Central memory CD4-positive, alpha-beta T cell (primary cell): ENCODE measurements at places on chromosomes 6 and 20.

DNA sequence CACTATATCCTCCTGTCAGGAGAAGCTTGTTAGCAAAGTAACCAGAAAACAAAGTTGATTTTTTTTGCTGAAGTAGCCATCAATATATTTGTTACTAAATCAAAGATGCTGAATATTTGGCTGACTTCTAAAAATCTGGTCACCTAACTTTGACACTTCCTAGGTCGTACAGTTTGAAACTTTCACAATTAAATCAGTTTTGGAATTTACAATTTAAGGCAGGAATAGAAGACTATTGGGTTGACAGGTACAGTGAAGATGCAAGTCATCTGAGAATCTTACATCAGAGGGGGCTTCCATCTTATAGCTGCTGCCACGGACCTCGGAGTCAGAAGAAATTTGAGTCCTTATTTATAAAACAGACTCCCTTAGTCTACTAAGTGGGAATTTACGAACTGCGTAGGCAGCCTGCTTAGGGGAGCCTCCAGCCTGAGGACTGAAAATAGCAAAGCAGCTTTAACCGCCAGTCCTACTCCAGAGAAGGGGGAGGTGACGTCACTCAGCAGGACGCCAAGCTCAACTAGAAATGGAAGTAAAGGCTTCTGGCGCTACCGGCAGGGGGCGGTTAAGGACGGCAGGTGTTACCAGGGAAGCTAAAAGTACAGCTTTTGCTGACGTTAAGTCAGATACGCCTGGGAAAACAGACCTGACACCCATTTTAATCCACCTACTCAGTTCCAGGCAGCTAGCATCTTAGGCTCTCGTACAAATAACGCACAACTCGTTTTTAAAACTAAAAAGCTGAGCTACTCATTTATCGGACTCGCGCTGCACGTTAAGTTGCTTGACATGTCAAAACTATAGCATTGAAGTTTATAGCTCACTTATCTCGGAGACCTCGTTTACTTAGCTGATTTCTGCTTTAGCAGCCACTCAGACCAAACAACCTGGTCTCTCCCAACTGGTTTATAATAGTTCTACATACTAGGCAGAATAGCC lies 61.1 kb upstream of the HFE start:
- DNase-seq = peak; percentile 94

GRCh38 chr6:28586324-28586723 lies 60.6 kb downstream of the GPX5 start:
- no peak for DNase-seq

- DNase-seq = no peak
Measured at GRCh38 chr20:52993076-52993475, 20.9 kb downstream of the TSHZ2 start.

DNA sequence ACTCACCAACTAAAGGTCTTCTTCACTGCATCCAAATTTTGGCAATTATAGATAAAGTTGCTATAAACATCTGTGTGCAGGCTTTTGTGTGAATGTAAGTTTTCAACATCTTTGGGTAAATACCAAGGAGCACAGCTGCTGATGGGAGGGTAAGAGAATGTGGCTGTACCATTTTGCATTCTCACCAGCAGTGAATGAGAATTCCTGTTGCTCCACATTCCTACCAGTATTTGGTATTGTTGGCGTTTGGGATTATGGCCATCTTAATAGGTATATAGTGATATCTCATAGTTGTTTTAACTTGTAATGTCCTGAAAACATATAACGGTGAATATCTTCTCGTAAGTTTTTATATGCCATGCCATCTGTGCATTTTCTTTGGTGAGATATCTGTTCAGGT lies 69.3 kb downstream of the ILRUN start:
- no peak for DNase-seq

GRCh38 chr6:53302678-53303360 lies 45.9 kb downstream of the ELOVL5 start:
- DNase-seq = peak; percentile 80

GRCh38 chr6:34697544-34697836 lies 923 bp upstream of the ILRUN start:
- DNase-seq = no peak

- DNase-seq = no peak
Measured at GRCh38 chr6:152828431-152828830, 77.8 kb downstream of the VIP start.

DNA sequence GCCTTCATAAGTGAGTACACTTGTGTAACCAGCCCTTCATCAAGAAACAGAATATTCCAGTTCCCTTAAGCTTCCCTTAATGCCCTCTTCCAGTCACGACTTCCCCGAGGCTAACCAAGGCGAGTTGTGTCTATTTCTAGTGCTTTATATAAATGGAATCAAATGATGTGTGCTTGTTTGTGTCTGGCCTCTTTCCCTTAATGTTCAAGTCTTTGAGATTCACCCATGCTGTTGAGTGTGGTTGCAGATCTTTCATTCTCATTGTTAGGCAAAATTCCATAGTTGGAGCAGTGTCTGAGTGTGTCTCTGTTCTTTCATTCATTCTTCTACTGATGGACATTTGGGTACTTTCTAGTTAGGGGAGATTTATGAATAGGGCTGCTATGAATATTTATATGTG lies 135.0 kb downstream of the CEBPB start:
- no peak for DNase-seq

- DNase-seq = no peak
Measured at GRCh38 chr6:336159-337114, 44.1 kb downstream of the DUSP22 start.

DNA sequence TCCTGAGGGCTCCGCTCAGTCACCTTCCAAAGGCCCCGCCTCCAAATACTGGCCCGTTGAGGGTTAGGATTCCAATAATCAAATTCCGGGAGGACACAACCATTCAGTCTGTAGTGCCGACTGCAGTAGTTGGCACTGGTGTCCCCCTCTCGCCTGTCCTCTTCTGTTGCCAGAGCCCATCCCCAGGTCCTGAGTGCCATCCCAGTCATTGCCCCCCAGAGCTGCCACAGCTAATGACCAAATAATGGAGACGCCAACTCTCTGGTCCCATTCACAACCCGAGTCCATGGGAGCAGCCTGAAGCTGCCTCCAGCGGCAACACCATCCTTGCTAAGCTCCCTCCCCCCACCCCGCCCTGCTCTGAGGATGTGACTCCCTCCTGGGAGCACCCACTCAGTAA lies 115.9 kb downstream of the JPH2 start:
- DNase-seq = no peak

GRCh38 chr6:44298864-44299263 lies 14.3 kb downstream of the AARS2 start:
- no peak for DNase-seq

DNA sequence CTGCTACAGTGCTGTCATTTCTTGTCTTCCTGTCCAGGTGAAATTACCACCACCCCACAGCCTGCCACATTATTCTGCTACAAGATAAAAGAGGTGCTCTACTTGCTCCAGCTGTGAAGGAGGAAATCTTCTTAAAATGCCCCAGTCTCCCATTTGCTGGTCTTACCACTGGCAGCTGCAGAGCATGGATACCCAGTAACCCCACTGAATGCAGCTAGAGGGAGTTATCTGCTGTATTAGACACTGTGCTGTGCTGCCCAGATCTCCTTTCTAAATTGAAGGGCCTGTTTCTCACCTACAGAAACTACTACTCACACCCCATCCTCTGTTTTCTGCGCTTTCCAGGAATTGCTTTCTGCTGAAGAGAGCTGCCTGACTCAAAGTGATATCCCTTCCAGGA lies 517.8 kb downstream of the PKHD1 start:
- no peak for DNase-seq

- DNase-seq = no peak
Measured at GRCh38 chr20:21503345-21503744, 10.5 kb downstream of the NKX2-2 start.

- no peak for DNase-seq
Measured at GRCh38 chr6:11766043-11766442, 12.6 kb downstream of the ADTRP start.

GRCh38 chr6:8543714-8544113 lies 108.4 kb upstream of the SLC35B3 start:
- no peak for DNase-seq

DNA sequence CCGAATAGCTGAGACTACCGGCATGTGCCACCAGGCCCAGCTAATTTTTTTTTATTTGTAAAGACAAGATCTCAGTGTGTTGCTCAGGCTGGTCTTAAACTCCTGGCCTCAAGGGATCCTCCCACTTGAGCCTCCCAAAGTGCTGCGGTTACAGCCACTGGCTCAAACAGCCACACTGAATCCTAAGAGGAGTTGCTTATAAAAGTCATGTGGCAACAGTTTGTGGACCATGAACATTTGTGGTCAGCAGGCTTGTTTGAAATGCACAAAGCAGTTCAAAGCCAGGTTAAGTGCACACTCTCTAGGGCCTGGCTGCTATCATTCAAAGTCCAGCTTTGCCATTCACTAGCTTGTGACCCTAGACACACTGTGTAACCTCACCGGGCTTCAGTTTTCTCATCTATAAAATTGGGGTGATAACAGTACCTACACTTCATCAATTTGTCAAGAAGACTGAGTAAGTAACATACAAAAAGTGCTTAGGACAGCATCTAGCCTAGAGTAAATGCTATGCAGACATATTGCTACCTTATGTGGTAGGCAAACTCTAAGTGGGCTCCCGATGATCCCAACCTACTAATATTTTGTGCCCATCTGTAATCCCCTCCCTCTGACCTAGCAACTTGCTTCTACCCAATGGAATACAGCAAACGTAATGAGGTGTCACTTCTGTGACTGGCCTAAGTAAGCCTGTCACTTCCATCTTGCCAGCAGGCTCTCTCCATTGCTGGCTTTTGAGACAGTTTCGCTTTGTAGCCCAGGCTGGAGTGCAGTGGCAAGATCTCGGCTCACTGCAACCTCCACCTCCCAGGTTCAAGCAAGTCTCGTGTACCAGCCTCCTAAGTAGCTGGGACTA lies 122.9 kb downstream of the ZMYND8 start:
- DNase-seq = no peak

DNA sequence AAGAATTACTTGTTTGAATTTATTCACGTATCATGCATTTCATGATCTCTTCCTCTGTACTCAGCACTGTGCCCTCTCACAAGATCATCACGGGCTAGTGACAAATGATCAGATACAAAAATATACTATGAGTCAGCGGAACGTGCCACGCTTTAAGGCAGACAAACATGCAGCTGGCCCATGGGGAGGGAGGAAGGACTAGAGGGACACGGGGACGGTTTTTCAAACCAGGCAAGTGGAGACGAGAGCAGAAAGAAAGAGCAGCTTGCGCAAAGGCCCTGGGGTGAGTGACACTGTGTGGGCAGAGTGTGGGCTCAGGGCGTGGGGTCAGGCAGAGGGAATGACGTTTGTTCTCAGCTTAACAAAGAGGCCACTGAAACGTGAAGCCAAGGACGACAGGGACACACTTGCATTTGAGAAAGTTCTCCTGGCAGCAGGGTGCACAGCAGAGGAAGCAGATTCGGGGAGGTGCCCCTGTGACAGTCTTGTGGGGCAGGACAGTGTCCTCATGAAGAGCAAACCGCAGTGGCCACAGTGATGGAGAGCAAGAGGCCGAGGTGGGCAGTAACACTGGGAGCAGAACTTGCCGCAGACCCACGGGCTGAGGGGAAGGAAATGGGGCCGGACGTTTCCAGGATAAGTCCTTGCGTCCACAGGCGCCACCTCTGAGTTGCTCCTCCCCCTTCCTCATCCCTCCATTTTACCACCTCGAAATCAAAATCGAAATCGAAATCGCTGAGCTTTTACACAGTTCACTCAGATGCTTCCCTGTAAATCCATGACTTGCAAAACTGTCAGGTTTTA lies 6.9 kb upstream of the RPS6KA2 start:
- DNase-seq = no peak

DNA sequence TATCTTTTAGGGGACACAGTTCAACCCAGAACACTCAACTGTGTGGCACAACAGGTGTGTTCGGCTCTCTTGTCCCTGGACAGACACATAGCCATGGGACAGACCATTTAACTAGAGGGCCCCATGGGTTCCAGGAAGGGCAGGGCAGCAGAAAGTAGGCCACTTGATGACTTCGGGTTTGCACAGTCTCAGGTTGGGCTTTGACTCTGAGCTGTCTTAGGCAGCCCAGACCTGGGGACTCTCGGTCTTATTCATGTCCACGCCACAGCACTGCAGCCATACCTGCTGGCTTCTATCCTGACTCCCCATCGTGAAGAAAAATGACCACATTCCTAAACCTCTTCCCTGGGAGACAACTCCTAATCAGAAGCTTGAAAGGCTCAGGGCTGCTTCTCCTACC lies 146.1 kb upstream of the AKAP12 start:
- no peak for DNase-seq

DNA sequence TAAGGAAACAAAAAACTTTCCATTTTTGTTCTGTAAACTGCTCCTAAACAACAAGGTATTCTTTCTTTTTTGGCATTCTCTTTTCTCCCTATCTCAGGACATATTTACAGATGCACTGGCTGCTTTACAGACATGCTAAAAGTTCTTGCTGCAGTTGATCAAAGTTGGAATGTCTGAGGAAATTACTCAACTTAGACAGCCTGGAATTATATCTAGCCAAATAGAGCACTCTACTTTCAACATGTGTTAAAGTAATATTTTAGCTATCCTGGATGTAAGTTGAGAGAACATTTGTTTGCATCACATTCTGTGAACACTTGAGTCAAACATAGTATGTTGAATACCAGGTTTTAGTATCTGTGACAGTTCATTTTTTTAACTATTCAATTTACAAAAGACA lies 24.8 kb downstream of the TASP1 start:
- DNase-seq = no peak

DNA sequence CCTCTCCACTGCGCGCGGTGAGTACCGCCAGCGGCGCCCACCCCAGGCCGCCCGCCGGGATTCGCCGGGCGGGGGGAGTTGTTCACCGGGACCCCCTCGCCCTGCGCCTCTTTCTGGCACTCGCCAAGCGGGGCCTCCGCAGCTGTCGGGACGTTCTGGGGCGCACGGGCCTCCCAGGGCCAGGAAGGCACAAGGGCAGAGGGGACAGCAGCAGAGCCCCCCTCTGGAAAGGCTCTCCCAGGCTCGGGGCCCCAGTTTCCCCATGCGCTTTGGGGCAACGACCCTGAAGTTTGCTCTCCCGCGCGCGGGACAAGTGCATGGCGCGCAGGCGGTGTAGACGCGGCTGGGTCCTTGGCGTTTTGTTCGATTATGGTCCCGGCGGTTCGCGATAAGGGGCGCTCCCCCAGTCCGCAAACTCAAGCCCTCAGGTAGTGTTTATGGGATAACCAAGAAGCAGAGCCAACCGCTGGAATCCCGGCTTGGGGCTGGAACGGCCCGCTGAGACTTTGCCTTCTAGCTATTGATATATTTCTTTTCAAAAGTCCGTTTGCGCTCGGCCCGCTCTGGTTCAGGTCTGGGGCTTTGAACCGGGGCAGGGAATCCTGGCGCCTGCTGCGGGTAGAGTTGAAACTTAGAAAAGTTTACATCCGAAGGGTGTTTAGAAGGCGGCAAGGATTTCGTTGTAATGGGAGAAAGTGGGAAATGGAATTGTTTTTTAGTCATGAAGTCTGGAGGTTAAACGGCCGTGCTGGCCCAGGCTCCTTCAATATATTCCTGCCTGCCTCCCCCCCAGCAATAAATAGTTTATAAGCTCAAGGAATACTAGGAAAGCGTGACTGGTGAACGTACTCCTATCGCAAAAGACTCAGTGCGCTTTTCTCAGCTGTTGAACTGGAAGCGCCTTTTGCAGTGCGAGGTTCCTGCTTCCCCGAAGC lies 595 bp downstream of the EYA2 start:
- no peak for DNase-seq
